Placental pericyte (primary cell): ENCODE measurements at places on chromosomes 7 and 10. TPM values are rescaled to one million over a fixed set of nuclear protein-coding genes. Genes with fewer than 3 reads are reported as not detected.

The RAMP3 gene
- total RNA-seq: not detected in 2 replicates

The UTF1 gene
- not detected in 2 replicates for total RNA-seq

The CYP26C1 gene
- 0.14 TPM in 1 of 2 replicates, not detected in the other for total RNA-seq

The LOXL4 gene
- 23.0 and 70.5 TPM in 2 replicates for total RNA-seq

The IFIT2 gene
- 2.7 and 7.4 TPM in 2 replicates for total RNA-seq

The HMX2 gene
- not detected in 2 replicates for total RNA-seq

The NRP1 gene
- total RNA-seq: 205 and 421 TPM in 2 replicates

The RASA4 gene
- total RNA-seq: 2.2 and 4.4 TPM in 2 replicates

The TRIM50 gene
- not detected in 2 replicates for total RNA-seq

The CPXM2 gene
- total RNA-seq: 0.22 and 0.72 TPM in 2 replicates

The UCN3 gene
- total RNA-seq: not detected in 2 replicates

The AFAP1L2 gene
- total RNA-seq: 12.6 and 62.2 TPM in 2 replicates

The ZNF775 gene
- total RNA-seq: 4.2 and 6.7 TPM in 2 replicates

The MAT1A gene
- not detected in 2 replicates for total RNA-seq

The ANKRD61 gene
- total RNA-seq: 0.44 TPM in 1 of 2 replicates, not detected in the other

The LIPF gene
- not detected in 2 replicates for total RNA-seq

The GPR15LG gene
- total RNA-seq: not detected in 2 replicates

The GJD4 gene
- total RNA-seq: not detected in 2 replicates

The RPEL1 gene
- under 0.01 TPM in 1 of 2 replicates, not detected in the other for total RNA-seq

The IFIT1 gene
- 11.4 and 12.0 TPM in 2 replicates for total RNA-seq

The ARMC3 gene
- total RNA-seq: under 0.01 TPM in 1 of 2 replicates, not detected in the other

The MAD1L1 gene
- total RNA-seq: 37.2 and 47.2 TPM in 2 replicates

The ZPBP gene
- total RNA-seq: not detected in 2 replicates

The AKR1C8 gene
- total RNA-seq: not detected in 2 replicates

The PTF1A gene
- total RNA-seq: not detected in 2 replicates

The SSC4D gene
- 0.57 and 0.66 TPM in 2 replicates for total RNA-seq

The KCP gene
- total RNA-seq: 0.14 and 0.44 TPM in 2 replicates

The FAM221A gene
- total RNA-seq: 1.0 and 1.1 TPM in 2 replicates

The GIMAP4 gene
- total RNA-seq: 0.14 TPM in 1 of 2 replicates, not detected in the other

The TMEM209 gene
- 29.5 and 32.0 TPM in 2 replicates for total RNA-seq

The AKR1D1 gene
- not detected in 2 replicates for total RNA-seq

The GRK5 gene
- total RNA-seq: 33.9 and 52.8 TPM in 2 replicates

The FAM241B gene
- total RNA-seq: not detected in 2 replicates

The MYO1G gene
- 0.14 and 0.22 TPM in 2 replicates for total RNA-seq

The CASD1 gene
- total RNA-seq: 8.3 and 12.9 TPM in 2 replicates

The FAM25G gene
- not detected in 2 replicates for total RNA-seq

The PITX3 gene
- not detected in 2 replicates for total RNA-seq

The RBM20 gene
- total RNA-seq: under 0.01 and 0.14 TPM in 2 replicates

The CUZD1 gene
- total RNA-seq: 0.22 and 0.57 TPM in 2 replicates

The EVX1 gene
- total RNA-seq: not detected in 2 replicates

The PLCE1 gene
- under 0.01 and 0.29 TPM in 2 replicates for total RNA-seq

The PNLIPRP1 gene
- total RNA-seq: not detected in 2 replicates

The CLDN4 gene
- 0.22 TPM in 1 of 2 replicates, not detected in the other for total RNA-seq

The ANKRD2 gene
- not detected in 2 replicates for total RNA-seq

The HOXA13 gene
- total RNA-seq: 4.0 and 6.8 TPM in 2 replicates

The STAM gene
- total RNA-seq: 30.2 and 46.8 TPM in 2 replicates

The CTAGE4 gene
- 0.86 and 0.88 TPM in 2 replicates for total RNA-seq

The DLX6 gene
- not detected in 2 replicates for total RNA-seq

The OR2A5 gene
- total RNA-seq: not detected in 2 replicates

The DDIT4 gene
- 134 and 754 TPM in 2 replicates for total RNA-seq

The TOMM7 gene
- total RNA-seq: 67.4 and 134 TPM in 2 replicates

The IL15RA gene
- total RNA-seq: 10.7 and 11.2 TPM in 2 replicates

The TUBAL3 gene
- not detected in 2 replicates for total RNA-seq

The SORBS1 gene
- total RNA-seq: 0.44 and 1.3 TPM in 2 replicates

The INMT gene
- 1.1 and 17.8 TPM in 2 replicates for total RNA-seq

The CALY gene
- not detected in 2 replicates for total RNA-seq

The C10orf62 gene
- total RNA-seq: not detected in 2 replicates
